ENCODE measurements at places on chromosomes 11 and 22. TPM values are rescaled to one million over a fixed set of nuclear protein-coding genes. Genes with fewer than 3 reads are reported as not detected.

Gene ADSL
- 32.8 TPM for total RNA-seq

Gene ANO5
- 1.2 TPM for total RNA-seq

Gene MRGPRX3
- total RNA-seq = not detected

Gene CFAP300
- total RNA-seq = 4.8 TPM

Gene ACTN3
- total RNA-seq = 0.71 TPM

Gene HIC2
- 4.8 TPM for total RNA-seq

Gene OR4C45
- not detected for total RNA-seq

Gene RAB39A
- 2.3 TPM for total RNA-seq

Gene LAMTOR1
- 70.8 TPM for total RNA-seq

Gene ABTB2
- 10.5 TPM for total RNA-seq

Gene ISX
- total RNA-seq = not detected

Gene OR51I1
- not detected for total RNA-seq

Gene TRPM5
- total RNA-seq = not detected

Gene TYR
- not detected for total RNA-seq

Gene SMIM35
- not detected for total RNA-seq

Gene CYTH4
- 40.0 TPM for total RNA-seq

Gene KRTAP5-8
- 0.49 TPM for total RNA-seq

Gene MYOD1
- not detected for total RNA-seq

Gene ATG13
- total RNA-seq = 55.1 TPM

Gene MEI1
- 2.9 TPM for total RNA-seq

Gene SYCE3
- not detected for total RNA-seq

Gene HPX
- total RNA-seq = 2.8 TPM

Gene ARHGAP20
- 7.7 TPM for total RNA-seq

Gene SPTY2D1
- total RNA-seq = 16.3 TPM

Gene OR52A1
- not detected for total RNA-seq

Gene C11orf52
- total RNA-seq = not detected

Gene DEUP1
- total RNA-seq = not detected

Gene GAL3ST3
- total RNA-seq = not detected

Gene UBASH3B
- 9.2 TPM for total RNA-seq

Gene TMEM258
- 96.6 TPM for total RNA-seq

Gene PDGFD
- 19.6 TPM for total RNA-seq

Gene TEX54
- not detected for total RNA-seq

Gene RFPL3
- total RNA-seq = not detected

Gene MYBPC3
- total RNA-seq = 0.53 TPM

Gene GRM5
- 0.13 TPM for total RNA-seq

Gene PHLDA2
- total RNA-seq = 7.5 TPM

Gene MS4A8
- not detected for total RNA-seq

Gene CYB561A3
- 37.8 TPM for total RNA-seq

Gene PHOX2A
- total RNA-seq = not detected

Gene MYO7A
- 16.7 TPM for total RNA-seq

Gene GNAZ
- 22.8 TPM for total RNA-seq

Gene POTEH
- not detected for total RNA-seq

Gene FAM227A
- total RNA-seq = 2.9 TPM

Gene LMO2
- total RNA-seq = 28.3 TPM

Gene ANO3
- 0.76 TPM for total RNA-seq

Gene PTPN5
- 3.2 TPM for total RNA-seq

Gene YPEL1
- 8.2 TPM for total RNA-seq

Gene GGT1
- total RNA-seq = 9.0 TPM

Gene PIH1D2
- total RNA-seq = 1.8 TPM

Gene CCDC89
- 1.2 TPM for total RNA-seq

Measured in sciatic nerve (tissue), 2 donors.